ENCODE measurements at places on chromosomes 16 and 17.

GRCh38 chr17:50924300-50924699, 58.1 kb upstream of the TOB1 start:
- no peak for DNase-seq

DNA sequence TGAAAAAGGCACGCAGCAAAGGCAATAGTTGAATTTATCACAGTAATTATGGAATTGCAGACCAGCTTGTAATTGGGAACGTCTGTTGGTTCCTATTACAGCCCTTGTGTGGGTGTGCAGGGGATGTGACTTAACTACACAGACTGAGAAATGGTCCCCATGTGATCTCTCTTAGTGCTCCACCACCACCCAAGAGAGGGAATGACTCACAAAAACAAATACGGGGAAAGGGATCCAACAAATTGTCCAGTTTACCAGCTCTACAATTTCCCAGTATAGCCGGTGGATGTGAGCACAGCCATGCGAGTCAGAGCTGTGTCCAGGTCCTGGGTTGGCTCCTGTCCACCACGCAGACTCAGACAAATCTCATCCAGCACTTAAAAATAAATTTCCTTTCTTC, 337.9 kb downstream of the GRIN2A start:
- no peak for DNase-seq

GRCh38 chr17:76154936-76155845, 14.1 kb upstream of the FOXJ1 start:
- no peak for DNase-seq

DNA sequence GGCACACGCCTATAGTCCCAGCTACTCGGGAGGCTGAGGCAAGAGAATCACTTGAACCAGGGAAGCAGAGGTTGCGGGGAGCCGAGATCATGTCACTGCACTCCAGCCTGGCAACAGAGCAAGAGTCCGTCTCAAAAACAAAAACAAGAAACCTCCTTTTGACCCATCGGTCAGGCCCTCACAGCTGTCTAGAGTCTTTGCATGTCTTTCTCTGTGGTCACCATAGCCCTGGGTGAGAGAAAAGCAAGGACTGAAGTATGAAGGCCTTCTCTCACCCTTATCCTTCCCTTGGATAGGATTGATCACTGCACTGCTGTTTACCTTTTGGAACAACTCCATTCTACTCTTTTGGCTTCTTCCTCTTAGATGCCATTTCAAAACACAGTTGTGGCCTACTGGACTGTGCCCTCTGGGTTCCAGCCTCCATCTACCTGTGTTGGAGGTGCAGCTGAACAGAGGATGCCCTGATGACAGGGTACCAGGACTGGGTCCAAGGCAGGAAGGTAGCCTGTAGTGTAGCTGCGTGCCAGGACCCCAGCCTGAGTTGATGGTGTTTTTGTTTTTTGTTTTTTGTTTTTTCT, 37.1 kb downstream of the LDHD start:
- DNase-seq, result no peak

GRCh38 chr16:70573451-70574121, 50.0 kb downstream of the SF3B3 start:
- no peak for DNase-seq

DNA sequence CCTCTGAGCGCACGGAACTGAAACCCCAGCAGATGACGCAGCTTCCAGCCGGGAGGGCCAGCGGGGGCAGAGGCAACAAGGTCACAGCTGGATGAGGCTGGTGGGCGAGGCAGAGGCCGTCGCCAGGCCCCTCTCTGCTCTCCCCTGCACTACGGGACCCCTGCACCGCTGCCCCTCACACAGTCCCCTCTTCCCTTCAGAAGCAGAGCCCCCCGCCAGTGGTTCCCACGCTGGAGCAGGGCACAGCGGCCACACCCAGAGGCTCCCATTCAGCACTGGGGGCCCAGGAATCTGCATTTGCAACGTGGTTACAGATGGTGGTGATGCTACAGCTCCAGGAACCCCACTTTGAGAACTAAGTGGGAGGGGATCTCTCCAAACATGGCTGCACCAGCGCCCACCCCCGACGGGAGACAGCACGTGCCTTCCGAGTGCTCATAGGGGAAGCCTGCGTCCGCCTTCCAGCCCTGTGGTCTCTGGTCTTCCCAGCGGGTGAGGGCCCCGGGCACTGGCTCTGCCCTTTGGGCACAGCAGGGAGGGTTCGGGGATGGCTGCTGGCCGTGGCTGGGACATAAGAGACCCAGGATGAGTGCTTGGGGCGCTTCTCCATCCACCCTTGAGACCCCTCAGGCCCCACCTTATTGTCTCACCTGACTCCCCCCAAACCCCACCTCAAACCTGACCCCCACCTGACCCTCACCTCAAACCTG, 4.7 kb upstream of the RAB40B start:
- DNase-seq, result no peak

Measured in SW480 (cell line).